NCI-H1436 (cell line): ENCODE measurements at places on chromosomes 6 and 20.

GRCh38 chr6:25511376-25511775, 140.6 kb upstream of the SCGN start:
- no peak for DNase-seq

- DNase-seq = peak; percentile 33
Observed at GRCh38 chr6:36129941-36130666, at the start of gene MAPK13. MAPK13 (plus strand) TSS chr6:36130513; CDS start chr6:36130583, 70 bp downstream.

DNA sequence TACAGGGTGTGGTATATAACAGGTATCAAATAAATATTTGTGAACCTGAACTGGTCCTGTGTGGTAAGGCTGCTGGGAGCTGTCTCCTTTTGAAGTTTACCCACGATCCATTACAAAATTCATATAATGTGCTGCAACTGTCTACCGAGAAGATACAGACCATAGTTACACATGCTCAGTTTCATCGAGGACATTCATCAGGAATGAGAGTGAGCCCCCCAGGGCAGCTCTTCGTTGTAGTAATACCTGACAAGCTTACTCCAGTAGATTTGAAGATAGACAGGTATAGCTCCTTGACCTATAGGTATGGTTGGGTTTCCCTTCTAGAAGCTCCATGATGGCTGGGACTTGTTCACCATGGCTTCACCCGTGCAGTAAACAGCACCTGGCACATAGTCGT, 25.7 kb downstream of the ARMC2 start:
- DNase-seq = no peak

DNA sequence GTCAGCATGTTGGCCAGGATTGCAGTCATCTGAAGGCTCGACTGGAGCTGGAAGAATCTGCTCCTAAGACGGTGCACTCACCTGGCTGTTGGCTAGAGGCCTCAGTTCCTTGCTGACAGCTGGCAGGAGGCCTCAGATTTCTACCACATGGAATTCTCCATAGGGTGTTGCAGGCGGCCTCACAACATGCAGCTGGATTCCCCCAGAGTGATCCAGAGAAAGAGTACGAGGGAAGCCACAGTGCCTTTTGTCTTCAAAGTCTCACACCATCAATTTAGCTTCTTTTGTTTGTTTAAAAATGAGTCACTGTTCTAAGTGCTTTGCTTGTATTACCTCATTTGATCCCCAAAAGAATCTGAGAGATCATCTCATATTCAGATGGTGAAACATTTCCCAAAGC, 65.5 kb upstream of the FYN start:
- DNase-seq = no peak

GRCh38 chr6:66508433-66508832, 801.4 kb upstream of the EYS start:
- DNase-seq = no peak

GRCh38 chr6:20334962-20335361, 66.7 kb upstream of the E2F3 start:
- DNase-seq = no peak

GRCh38 chr6:108966855-108967755, 118.9 kb downstream of the ARMC2 start:
- DNase-seq = peak; percentile 77

DNA sequence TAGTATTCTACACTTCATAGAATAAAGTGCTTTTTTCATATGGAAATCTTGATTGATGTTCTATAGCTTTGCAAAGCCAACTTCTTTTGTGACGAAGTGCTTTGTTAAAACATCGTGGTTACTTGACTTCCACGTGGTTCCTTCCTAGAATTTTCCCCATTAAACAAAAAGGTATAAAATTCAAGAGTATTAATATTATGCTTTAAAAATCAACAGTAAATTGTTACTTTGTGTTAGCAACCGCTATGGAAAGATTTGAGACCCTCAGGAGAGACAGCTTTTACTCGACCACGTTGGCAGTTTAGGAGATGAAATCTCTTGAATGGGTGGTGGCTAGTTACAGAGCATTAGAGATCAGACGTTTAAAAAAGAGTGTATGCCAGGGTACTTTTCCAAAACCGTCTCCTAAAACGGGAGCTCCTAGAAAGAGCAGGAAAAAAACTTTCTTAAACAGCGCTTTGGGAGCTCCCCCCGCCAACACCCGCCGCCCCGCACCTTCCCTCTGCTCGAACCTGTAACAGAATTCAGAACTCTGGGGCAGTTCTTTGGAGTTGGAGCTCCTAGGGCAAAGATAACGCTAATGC, 920 bp downstream of the GJA1 start:
- no peak for DNase-seq

DNA sequence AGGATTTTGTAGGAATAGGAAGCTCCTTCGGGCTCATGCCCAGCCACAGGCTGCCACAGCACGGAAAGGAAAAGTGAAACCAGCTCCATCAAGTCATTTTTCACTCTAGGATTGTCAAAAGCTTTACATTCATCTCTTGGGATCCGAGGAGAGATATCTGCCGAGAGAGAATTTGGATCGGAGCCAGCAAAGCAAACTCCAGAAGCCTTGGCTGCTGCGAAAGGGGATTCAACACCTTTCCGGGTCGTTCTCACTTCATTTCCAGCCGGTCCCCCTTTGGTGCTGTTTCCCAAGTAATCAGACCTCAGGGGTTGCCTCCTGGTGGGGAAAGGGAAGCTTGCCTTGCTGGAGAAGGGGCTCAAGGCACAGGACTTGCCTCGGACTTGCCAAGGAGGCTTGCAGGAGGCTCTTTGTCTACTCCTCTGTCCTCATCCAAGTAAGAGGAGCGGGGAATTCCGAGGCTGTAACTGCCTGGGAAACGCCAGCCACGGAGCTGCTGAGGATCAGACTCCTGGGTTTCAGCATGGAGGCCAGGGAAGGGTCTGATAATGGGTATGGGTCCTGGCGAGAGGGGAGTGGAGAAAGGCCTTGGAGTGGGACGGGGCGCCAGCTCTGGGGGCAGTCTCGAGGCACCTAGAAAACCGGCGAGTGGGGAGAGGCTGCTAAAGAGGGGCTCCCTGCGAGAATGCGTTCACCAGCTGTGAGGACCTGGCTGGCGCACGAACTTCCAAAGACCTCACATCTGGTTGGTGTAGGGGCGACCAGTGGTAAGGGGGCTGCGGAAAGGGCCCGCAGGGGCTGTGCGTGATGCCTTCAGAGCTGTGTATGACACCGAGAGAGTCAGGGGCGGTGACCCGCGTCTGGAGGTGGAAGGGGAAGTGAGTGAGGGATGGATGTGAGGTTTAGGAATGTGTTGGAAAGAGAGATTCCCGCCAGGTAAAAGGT, 702 bp downstream of the ETV7 start:
- DNase-seq = peak; percentile 24

DNA sequence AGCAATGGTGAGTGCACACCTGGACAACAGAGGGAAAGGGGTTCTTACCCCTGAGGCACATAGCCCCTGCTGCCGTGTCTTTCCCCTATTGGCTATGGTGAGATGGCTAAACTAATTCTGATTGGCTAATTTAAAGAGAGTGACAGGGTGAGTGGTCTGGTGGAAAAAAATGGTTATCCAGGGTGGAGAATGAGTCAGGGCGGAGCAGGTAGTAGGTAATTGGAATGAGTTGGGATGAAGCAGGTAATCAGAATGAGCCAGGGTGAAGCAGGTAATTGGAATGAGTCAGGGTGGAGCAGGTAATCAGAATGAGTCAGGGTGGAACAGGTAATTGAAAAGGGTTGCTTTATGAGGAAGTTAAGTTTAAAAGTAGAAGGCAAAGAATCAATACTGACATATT, 200.3 kb downstream of the EYA4 start:
- no peak for DNase-seq

DNA sequence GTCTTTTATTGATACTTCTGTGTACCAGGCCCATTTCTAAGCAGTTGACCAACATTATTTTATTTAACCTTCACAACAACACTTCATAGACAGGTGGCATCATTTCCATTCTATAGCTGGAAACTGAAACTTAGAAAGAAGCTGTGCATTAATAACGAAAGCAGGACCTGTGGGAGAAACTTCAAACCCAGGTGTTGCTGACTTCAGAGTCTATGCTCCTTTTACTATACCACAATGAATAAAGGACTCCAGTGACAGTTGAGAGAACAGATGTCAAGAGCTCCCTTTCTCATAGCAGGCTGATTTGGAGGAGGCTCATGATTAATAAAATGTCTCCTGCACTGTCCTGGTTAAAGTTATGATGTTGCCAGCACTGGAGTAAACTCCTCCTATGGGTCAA, 56.6 kb upstream of the POU3F2 start:
- no peak for DNase-seq

GRCh38 chr6:106857771-106858652, 116.5 kb downstream of the CD24 start:
- no peak for DNase-seq

- DNase-seq = no peak
Observed at GRCh38 chr6:89356642-89357170, 4.2 kb upstream of the UBE2J1 start.

- DNase-seq = no peak
Observed at GRCh38 chr6:127092466-127092865, 26.0 kb upstream of the RSPO3 start.

DNA sequence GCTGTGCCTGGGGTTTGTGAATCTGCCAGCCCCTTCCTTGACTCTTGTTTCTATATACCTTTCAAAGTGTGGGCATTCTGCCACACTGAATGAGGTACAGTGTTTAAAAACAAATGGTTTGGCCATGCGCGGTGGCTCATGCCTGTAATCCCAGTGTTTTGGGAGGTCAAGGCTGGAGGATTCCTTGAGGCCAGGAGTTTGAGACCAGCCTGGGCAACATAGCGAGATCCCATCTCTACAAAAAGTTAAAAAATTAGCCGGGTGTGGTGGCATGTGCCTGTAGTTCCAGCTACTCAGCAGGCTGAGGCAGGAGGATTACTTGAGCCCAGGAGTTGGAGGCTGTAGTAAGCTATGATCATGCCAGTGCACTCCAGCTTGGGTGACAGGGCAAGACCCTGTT, 5.8 kb downstream of the FAM83D start:
- DNase-seq = no peak

DNA sequence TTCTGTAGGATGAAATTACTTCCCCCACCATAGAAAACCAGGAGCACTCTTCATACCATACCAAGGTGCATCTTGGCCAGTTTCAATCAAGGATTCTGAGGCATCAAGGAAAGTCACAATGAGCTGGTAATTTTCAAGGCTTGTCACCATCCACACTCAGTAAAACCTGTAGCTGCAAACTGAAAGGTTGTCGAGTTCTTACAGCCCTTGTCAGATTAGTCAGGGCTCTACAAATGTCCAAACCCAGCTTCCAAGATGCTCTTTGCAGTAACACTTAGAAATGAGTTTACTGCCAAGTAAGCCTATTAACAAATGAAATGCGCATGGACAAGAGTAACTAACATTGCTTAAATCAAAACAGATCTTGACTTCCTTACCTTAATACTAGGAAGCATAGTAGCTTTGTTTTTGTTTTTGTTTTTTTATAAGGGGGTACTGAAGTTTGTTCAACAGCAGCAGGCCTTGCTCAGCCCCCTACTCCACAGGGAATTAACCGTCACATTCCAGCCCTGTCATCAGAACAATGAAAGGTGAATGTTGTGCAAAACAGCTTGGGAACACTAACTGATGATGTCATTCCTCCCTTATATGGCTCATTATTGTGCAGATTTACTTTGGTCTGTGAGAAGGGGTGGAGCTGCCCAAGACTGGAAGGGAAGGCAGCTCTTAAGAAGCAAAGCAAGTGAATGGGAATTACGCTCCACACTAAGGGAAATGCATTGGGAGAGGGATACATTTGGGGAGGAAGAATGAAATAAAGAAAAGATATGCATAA, 49.9 kb upstream of the TMEM30A start:
- no peak for DNase-seq

DNA sequence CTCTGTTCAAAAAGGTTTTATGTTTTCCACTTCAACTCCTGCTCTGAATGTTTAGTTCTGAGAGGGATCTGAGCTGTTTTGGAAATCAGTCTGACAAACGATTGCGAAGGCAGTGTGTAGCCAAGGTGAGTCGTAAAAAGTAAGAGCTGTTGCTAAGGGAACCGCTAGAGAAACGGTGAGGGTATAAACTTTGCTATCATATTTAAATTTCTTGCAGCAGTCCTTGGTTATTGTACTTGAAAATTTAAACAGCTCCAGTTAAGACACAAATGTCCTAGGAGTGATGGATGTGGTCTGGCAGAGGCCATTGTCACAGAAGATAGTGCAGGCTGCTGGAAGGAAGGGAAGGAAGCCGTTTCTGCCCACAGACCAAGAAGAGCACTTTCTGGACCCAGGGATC, 64.9 kb upstream of the CITED2 start:
- no peak for DNase-seq

- DNase-seq = no peak
Observed at GRCh38 chr6:28269492-28269891, 2.5 kb downstream of the ZSCAN26 start.

DNA sequence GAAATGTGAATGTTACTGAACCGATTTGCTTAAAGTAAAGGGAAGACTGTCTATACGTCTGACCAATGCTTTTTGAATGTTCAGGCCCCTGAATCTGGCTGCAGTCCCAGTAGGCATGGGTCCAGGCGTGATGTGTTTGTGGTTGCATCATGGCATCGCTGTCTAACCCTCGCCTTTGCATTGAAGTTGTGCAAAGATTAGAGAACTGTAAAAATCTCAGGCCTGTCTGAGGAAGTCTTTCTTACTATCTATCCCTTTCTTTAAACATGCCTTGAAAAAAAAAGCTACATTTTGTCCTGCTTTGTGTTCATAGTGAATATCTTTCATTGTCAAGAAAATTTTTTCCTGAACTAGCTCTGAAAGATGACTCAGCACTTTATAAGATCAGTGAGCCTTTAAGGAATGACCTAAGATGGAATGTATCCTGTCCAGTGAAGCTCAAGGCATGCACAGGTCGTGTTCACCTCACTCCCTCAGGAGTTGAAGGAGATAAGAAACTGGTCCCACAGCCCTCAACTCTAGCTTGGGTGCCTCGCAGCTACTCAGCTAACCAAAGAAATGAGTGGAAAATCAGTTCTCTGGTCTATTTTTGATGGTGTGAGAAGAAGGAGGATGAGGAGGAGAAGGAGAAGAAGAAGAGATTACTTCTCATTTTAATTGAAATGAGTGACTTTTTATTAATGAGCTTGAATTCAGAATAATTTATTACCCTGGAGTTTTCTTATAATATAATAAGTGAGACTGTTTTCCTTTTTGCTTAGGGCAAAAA, 48.6 kb downstream of the TPD52L1 start:
- DNase-seq = no peak

- no peak for DNase-seq
Observed at GRCh38 chr20:16014436-16014835, 558.8 kb downstream of the KIF16B start.

DNA sequence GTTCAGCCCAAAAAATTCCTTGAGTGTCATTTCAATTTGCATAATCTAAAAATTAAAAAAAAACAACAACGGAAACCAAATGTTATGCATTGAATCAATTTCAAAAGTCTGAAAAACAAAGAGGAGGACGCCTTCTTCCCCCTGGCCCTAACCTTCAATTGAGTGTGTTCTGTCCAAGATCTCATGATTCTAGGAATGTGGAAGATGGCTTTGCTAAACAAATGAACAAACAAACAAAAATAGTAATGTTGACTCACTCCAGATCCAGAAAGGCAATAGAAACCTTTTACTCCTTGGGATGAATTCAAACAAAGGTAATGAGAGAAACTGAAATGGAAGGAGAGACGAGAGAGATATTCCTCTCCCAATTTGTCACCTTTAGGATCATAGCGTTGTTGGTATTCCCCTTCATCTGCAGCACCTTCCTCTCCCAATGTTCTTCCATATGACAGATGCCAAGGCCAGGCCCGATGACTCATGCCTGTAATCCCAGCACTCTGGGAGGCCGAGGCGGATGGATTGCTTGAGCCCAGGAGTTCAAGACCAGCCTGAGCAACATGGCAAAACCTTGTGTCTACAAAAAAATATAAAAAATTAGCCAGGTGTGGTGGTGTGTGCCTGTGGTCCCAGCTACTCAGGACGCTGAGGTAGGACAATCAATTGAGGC, 109.2 kb upstream of the ADGRF1 start:
- no peak for DNase-seq
